ENCODE measurements at places on chromosomes 2 and 18. TPM values are rescaled to one million over a fixed set of nuclear protein-coding genes. Genes with fewer than 3 reads are reported as not detected.

- no peaks in the 10 kb centered on the region for H3K27me3 ChIP-seq
- no peak overlapping the region for H3K4me3 ChIP-seq
- no peak overlapping the region for H3K27ac ChIP-seq
Observed at GRCh38 chr18:55525845-55526244, 62.1 kb downstream of the TCF4 start.

GRCh38 chr2:6922201-6922656, 5.0 kb downstream of the RNF144A start:
- no peak for DNase-seq
- no peaks in the 10 kb centered on the region for H3K27me3 ChIP-seq
- H3K4me1 ChIP-seq = peaks cover 3% of the 10 kb centered on the region

DNA sequence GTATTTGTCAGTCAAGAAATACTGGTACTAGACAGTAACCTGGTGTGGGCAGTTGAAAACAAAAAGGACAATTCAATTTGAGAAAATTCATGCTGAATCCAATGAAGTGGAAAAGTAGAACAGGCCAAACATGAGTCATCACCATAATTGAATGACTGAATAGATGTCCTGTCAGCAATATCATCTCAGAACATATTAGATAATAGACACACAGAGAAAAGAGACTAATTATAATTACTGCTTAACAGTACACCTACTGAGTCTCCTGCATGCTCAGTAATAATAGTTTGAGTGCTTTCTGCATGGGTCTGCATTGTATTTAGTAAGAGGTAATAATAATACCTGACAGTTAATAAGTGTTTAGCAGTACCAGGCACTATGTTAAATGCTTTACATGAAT, 138.6 kb upstream of the ZC3H15 start:
- H3K27ac ChIP-seq = no peak overlapping the region
- H3K27me3 ChIP-seq = no peaks in the 10 kb centered on the region
- no peaks in the 10 kb centered on the region for H3K4me1 ChIP-seq
- no peak for DNase-seq
- H3K36me3 ChIP-seq = no peaks in the 10 kb centered on the region

DNA sequence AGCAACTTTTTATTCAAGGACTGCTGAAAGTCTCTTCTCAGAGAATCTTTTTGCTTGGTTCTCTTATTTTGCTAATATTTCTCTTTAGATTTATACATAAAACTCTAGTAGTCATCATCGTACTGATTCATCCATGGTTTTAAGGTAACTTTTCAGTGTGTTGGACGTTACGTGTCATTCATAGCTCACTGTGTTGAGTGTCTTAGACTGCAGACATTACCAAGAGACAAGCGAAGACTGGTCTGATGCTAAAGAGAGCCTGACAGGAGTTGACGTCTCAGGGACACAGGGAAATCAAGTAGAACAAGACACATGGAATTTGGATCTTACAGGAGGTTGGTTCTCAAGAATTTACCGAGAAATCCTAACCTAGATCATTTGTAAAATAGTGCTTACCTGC, 25.5 kb downstream of the RBM44 start:
- H3K4me1 ChIP-seq = no peaks in the 10 kb centered on the region
- no peaks in the 10 kb centered on the region for H3K36me3 ChIP-seq
- DNase-seq = no peak
- no peak overlapping the region for H3K4me3 ChIP-seq
- no peaks in the 10 kb centered on the region for H3K27me3 ChIP-seq

- H3K4me1 ChIP-seq = peaks cover 16% of the 10 kb centered on the region
- no peak for DNase-seq
- no peak overlapping the region for H3K27ac ChIP-seq
- H3K36me3 ChIP-seq = no peaks in the 10 kb centered on the region
- peak overlapping the region; percentile 61 for H3K4me3 ChIP-seq
Observed at GRCh38 chr18:48974304-48975119, 23.7 kb upstream of the SMAD7 start.

- no peak overlapping the region for H3K27ac ChIP-seq
- no peaks in the 10 kb centered on the region for H3K36me3 ChIP-seq
- no peak overlapping the region for H3K4me3 ChIP-seq
- H3K27me3 ChIP-seq = no peaks in the 10 kb centered on the region
- no peak for DNase-seq
- no peaks in the 10 kb centered on the region for H3K4me1 ChIP-seq
Observed at GRCh38 chr2:40367652-40368051, 84.2 kb downstream of the SLC8A1 start.

- no peaks in the 10 kb centered on the region for H3K36me3 ChIP-seq
- H3K4me1 ChIP-seq = peaks cover 2% of the 10 kb centered on the region
- peaks cover 26% of the 10 kb centered on the region for H3K27me3 ChIP-seq
- no peak for DNase-seq
Observed at GRCh38 chr2:113284476-113284875, 5.8 kb upstream of the PAX8 start.

DNA sequence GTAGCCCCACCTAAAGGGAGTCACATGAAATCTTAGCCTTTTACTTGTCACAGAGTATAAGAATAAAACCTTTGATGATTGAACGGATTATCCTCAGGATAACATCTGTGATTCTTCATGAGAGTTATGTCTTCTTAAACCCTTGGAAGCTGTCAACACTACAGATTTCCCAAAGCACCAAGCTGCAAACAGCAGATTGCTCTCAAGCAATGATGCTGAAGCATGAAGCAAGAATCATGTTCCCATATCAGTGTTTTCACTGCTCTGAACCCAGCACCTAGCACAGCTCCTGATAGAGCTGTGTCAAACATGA, 47.6 kb upstream of the CELF4 start:
- H3K4me1 ChIP-seq = no peaks in the 10 kb centered on the region
- no peaks in the 10 kb centered on the region for H3K27me3 ChIP-seq

- H3K27ac ChIP-seq = no peak overlapping the region
- H3K36me3 ChIP-seq = no peaks in the 10 kb centered on the region
- H3K27me3 ChIP-seq = no peaks in the 10 kb centered on the region
Observed at GRCh38 chr18:60664736-60665135, 292.2 kb upstream of the MC4R start.

DNA sequence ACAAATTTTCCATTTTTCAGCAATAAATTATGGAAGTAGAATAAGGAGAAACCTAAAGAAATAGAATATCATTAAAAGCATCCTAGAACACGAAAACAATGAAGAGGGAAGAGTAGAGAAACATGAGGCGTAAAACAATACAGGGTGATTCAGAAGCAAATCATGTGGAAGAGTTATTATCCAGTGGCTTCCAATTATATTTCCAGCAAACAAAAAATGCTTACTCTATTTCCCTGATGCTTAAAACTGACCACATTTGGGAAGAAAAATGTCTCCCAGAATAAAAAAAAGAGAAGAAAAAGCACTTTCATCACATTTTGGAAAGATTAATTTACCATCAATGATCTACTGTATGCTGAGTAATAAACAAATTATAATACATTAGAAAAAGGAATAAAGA, 192.6 kb downstream of the CD226 start:
- H3K4me3 ChIP-seq = no peak overlapping the region
- no peak for DNase-seq
- H3K27me3 ChIP-seq = no peaks in the 10 kb centered on the region
- H3K36me3 ChIP-seq = no peaks in the 10 kb centered on the region
- no peaks in the 10 kb centered on the region for H3K4me1 ChIP-seq

- H3K27me3 ChIP-seq = no peaks in the 10 kb centered on the region
- DNase-seq = no peak
- H3K27ac ChIP-seq = no peak overlapping the region
- H3K36me3 ChIP-seq = no peaks in the 10 kb centered on the region
- no peak overlapping the region for H3K4me3 ChIP-seq
Observed at GRCh38 chr2:71880846-71881610, 266.6 kb downstream of the CYP26B1 start.

DNA sequence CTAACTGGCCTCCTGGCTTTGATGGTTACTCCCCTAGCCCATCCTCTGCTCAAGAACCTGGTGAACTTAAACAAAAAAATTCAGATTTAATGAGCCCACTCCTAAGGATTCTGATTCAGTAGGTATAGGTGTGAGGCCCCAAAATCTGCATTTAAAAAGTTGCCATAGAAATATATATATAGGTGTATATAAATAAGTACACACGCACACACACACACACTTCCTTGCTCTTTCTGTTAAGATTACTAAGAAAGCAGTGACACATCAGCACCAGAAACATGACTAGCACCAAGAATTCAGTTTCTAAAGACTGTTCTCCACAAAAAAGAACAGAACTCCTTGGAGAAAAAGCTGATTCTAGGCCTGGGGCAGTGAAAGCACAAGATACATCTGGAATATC, 17.8 kb downstream of the EML6 start:
- H3K27me3 ChIP-seq = no peaks in the 10 kb centered on the region
- no peak for DNase-seq
- no peak overlapping the region for H3K4me3 ChIP-seq
- peaks cover 6% of the 10 kb centered on the region for H3K4me1 ChIP-seq
- no peak overlapping the region for H3K27ac ChIP-seq
- no peaks in the 10 kb centered on the region for H3K36me3 ChIP-seq

- H3K27me3 ChIP-seq = no peaks in the 10 kb centered on the region
- no peaks in the 10 kb centered on the region for H3K36me3 ChIP-seq
- no peak overlapping the region for H3K4me3 ChIP-seq
- no peak for DNase-seq
- peak overlapping the region; percentile 14 for H3K27ac ChIP-seq
- H3K4me1 ChIP-seq = peaks cover 13% of the 10 kb centered on the region
Observed at GRCh38 chr2:239246723-239247122, 154.1 kb downstream of the HDAC4 start.

GRCh38 chr2:239926587-239927232, 98.4 kb downstream of the NDUFA10 start:
- DNase-seq = no peak
- H3K4me1 ChIP-seq = no peaks in the 10 kb centered on the region
- no peaks in the 10 kb centered on the region for H3K36me3 ChIP-seq
- no peak overlapping the region for H3K4me3 ChIP-seq

- no peaks in the 10 kb centered on the region for H3K4me1 ChIP-seq
- no peaks in the 10 kb centered on the region for H3K27me3 ChIP-seq
- no peak overlapping the region for H3K27ac ChIP-seq
- H3K36me3 ChIP-seq = no peaks in the 10 kb centered on the region
- no peak for DNase-seq
- no peak overlapping the region for H3K4me3 ChIP-seq
Observed at GRCh38 chr2:16852651-16853050, 187.0 kb upstream of the CYRIA start.

DNA sequence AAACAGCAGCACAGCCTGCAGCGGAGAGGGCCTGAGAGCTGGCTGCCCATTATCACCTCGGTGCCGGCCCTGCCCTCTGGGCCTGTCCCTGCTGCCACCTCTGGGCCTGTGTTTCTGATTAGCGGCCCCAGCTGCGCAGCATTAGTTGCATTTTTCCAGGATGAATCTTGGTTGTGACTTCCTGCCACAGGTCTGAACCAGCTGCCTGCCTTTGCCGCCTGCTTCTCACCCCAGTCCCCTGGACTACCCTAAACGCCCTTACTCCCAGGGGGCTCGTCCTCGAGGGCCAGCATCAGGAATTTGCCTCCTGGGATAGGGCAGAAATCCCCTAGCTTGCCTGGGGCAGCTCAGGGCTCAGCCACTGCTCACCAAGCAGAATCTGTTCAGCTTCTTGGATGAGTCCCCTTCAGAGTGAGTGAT, 342.8 kb downstream of the DYSF start:
- no peaks in the 10 kb centered on the region for H3K27me3 ChIP-seq
- no peak overlapping the region for H3K27ac ChIP-seq
- no peak for DNase-seq
- H3K4me3 ChIP-seq = no peak overlapping the region

GRCh38 chr2:234873828-234874173, 78.0 kb upstream of the SH3BP4 start:
- no peaks in the 10 kb centered on the region for H3K4me1 ChIP-seq
- no peak overlapping the region for H3K27ac ChIP-seq
- H3K27me3 ChIP-seq = no peaks in the 10 kb centered on the region
- no peaks in the 10 kb centered on the region for H3K36me3 ChIP-seq
- no peak for DNase-seq

GRCh38 chr2:46555646-46556234, 76.4 kb downstream of the TMEM247 start:
- H3K27ac ChIP-seq = no peak overlapping the region
- peaks cover 4% of the 10 kb centered on the region for H3K4me1 ChIP-seq
- H3K36me3 ChIP-seq = no peaks in the 10 kb centered on the region
- peak overlapping the region; percentile 26 for H3K4me3 ChIP-seq

DNA sequence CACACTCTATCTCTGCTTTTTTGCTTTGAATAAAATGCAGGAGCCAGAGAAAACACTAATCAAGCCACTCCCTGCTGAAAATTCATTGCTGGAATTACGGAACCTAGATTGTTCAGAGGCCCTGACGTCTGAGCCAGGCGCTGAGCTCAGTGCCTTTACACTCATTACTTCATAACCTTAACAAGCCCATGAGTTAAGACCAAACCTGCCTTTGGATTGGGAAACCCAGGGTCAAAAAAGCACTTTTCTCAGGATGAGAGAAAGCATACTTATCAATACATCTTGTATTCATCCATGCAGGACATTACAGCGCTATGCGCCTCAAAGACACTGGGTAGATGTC, 762 bp downstream of the INO80C start:
- peaks cover 1% of the 10 kb centered on the region for H3K4me1 ChIP-seq
- H3K4me3 ChIP-seq = peak overlapping the region; percentile 87
- DNase-seq = no peak
- peak overlapping the region; percentile 16 for H3K27ac ChIP-seq
- no peaks in the 10 kb centered on the region for H3K36me3 ChIP-seq

DNA sequence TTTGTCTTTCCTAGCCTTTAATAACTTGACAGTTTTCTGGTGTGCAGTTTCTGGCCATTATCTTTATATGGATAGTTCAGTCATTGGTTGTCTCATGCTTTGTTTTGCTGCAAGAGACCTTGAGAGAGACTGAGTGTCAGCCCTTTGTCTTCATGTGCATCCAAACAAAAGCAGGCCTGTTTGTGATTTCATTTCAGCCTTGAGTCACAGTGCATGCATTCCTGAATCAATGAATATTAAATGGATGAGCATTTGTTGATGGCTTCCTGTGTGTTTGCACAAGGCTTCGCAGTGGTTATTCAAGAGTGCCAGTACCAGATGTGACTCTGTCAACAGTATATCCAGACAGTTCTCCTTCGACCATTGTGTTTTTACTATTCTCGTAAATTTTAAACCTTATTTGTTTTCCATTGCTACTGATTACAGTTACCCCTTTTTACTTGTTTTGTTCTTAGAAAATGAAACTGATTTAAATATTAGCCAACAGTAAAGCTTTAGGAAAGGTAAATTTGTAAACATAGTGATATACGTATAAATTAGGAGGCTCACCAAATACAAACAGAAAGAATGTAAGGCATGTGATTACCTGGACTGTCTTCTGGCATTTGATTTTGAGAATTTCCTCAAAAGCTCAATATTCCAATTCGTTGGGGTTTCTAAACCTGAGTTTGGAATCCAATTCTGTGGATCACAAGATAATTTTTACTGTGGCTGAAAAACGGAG, 319.8 kb downstream of the CTNNA2 start:
- H3K4me1 ChIP-seq = peaks cover 12% of the 10 kb centered on the region
- H3K27ac ChIP-seq = peak overlapping the region; percentile 56
- no peaks in the 10 kb centered on the region for H3K27me3 ChIP-seq
- no peaks in the 10 kb centered on the region for H3K36me3 ChIP-seq
- H3K4me3 ChIP-seq = no peak overlapping the region

LINC00305 gene
- total RNA-seq = not detected

DSC2 gene
- total RNA-seq = 39.7 TPM

ARHGAP25 gene
- 0.42 TPM for total RNA-seq

SAP130 gene
- total RNA-seq = 49.2 TPM

FOXI3 gene
- 17.1 TPM for total RNA-seq

ANKRD30BL gene
- total RNA-seq = not detected

CERKL gene
- not detected for total RNA-seq

HDLBP gene
- 360 TPM for total RNA-seq

SLC9A4 gene
- not detected for total RNA-seq

CFC1 gene
- total RNA-seq = 0.31 TPM

CD8B2 gene
- total RNA-seq = not detected

Measured in H1 (cell line).